ENCODE measurements at places on chromosomes 5 and 9. TPM values are rescaled to one million over a fixed set of nuclear protein-coding genes. Genes with fewer than 3 reads are reported as not detected.

- no peak for DNase-seq
Observed at GRCh38 chr5:50958852-50959457, 292.5 kb downstream of the PARP8 start.

DNA sequence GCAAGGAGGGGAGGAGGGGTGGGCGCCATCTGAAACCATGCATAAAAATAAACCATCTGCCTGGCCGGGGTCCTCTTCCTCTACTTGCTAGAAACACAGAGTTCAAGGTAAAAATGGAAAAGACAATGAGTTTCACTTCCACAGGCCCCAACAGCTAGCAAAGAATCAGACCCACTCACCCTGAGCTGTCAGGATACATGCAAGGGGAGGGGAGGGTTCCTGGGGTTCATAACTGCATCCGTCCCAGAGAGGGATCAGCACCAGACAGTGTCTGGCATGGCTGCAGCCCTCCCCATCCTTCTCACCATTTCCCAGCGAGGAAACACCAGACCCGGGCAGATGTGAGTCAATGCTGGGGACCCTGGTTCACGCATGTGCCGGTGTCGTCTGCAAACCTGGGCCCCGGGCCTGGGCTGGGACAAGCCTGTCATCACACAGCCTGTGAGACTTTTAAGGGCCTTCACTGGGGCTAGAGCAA lies 55.4 kb downstream of the SEMA4D start:
- no peak for DNase-seq

The FOXD4 gene
- 0.46 TPM for total RNA-seq

The RASA1 gene
- total RNA-seq, result 29.2 TPM
